ENCODE measurements at places on chromosomes 2 and 18. TPM values are rescaled to one million over a fixed set of nuclear protein-coding genes. Genes with fewer than 3 reads are reported as not detected.

GRCh38 chr2:50374117-50374516 is 657.8 kb downstream of the NRXN1 start:
- DNase-seq = no peak

- no peak for DNase-seq
These were observed 67.7 kb downstream of the ARHGAP28 start for GRCh38 chr18:6797171-6797570.

The CYP26B1 gene
- 1.2 TPM for total RNA-seq

GRCh38 chr18:44526705-44527415 is 153.8 kb upstream of the SETBP1 start:
- DNase-seq = no peak

The GREB1L gene
- total RNA-seq = not detected

DNA sequence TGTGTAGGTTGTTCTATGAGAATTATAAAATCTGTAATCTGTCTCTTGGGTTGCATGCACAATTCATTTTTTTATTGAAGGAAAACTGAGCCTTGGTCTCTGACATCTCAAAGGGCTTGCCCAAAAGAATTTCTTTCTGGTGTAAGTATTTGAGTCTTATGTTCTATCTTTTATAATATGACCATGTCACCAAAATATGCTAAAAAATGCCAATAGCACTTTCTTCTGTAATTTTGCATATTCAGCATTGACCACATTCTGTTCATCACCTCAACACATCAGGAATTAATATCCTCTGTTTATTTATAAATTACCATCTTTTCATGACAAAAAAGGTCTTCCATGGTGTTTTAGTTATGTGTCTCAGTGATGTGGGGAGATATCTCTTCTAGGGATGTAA is 268.7 kb upstream of the TCF4 start:
- no peak for DNase-seq

The GALNT5 gene
- 8.5 TPM for total RNA-seq

GRCh38 chr2:237955640-237956401 is 11.0 kb upstream of the UBE2F start:
- no peak for DNase-seq

The DNAJC5G gene
- total RNA-seq = not detected

The PAIP2B gene
- 11.6 TPM for total RNA-seq

The SERPINB7 gene
- 0.21 TPM for total RNA-seq

The EMILIN2 gene
- 11.1 TPM for total RNA-seq

DNA sequence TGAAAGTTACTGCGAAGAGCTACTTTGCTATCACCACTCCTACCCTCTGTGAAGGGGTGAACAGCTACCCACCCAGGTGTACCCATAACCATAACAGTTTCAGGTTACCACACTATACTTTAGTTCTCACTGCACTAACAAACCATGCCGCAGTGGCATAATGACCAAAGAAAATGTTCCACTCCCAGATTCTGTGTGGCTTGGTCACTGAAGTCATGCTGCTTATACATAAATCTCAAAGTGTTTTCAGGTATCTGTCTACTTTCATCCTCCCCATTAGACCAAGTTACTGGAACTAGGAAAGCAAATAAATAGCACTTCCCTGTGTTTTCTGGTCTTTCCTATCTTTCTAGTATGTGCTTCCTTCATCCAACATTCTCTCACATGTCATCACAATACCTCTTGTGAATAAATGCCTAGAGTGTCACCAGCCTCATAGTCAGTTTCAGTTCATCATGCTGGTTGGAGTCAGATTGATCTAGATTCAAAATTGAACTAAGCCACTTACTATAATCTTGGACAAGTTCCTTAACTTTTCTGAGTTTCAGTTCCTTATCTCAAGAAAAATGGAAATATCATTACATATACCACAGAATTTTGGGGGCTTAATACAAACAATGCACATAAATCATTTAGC is 293.6 kb downstream of the FSIP2 start:
- no peak for DNase-seq

DNA sequence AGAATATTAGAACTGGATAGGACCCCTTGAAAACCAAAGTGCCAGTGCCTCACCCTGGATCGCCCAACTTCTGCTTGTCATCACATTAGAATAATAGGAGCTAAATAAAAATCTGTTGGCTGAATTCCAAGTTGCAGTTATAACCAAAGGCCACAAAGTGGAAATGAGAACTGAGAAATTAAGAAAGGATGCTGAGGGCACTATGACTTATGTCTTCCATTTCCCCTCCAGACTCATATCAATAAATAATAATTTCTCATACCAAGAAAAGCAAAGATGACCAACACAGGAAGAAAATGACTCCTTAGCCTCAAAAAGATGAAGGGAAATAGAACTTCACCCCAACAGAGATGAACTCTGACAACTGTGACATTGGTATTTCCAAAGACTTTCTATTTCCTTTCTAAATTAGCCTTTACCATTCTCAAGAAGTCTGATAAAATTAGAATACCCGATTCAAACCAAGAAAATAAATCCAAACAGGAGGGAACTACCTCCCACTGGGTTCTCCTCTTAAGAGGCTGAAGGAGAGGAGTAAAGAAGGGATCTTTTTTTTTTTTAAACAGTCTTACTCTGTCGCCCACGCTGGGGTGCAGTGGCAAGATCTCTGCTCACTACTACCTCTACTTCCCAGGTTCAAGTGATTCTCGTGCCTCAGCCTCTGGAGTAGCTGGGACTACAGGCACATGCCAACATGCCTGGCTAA is 46.5 kb upstream of the EPG5 start:
- DNase-seq = no peak

- no peak for DNase-seq
These were observed 270.7 kb downstream of the HAUS1 start for GRCh38 chr18:46374850-46375249.

GRCh38 chr18:74546751-74547530 is 12.6 kb downstream of the CNDP1 start:
- DNase-seq = no peak

DNA sequence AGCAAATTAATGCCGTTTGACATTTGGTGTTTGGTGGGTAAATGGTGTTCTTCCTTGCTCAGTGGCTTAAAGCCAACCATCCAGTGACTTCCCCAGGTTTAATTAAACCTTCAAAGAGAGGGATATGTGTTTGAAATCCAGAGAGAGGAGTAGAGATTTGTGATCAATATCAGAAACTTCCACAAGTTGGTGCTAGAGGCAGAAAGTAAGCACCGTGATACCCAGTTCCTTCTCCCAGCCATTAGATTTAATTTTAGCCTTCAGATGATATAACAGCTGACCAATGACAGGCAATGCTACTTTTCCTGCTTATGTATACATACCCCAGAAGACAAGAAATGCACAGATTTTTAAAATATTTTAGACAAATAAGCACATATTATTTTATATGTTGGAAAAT is 398.5 kb downstream of the CDH2 start:
- DNase-seq = no peak

The FAHD2A gene
- 18.1 TPM for total RNA-seq

- DNase-seq = no peak
These were observed 178.8 kb upstream of the GLI2 start for GRCh38 chr2:120556911-120557310.

The SP140 gene
- total RNA-seq = 0.92 TPM

DNA sequence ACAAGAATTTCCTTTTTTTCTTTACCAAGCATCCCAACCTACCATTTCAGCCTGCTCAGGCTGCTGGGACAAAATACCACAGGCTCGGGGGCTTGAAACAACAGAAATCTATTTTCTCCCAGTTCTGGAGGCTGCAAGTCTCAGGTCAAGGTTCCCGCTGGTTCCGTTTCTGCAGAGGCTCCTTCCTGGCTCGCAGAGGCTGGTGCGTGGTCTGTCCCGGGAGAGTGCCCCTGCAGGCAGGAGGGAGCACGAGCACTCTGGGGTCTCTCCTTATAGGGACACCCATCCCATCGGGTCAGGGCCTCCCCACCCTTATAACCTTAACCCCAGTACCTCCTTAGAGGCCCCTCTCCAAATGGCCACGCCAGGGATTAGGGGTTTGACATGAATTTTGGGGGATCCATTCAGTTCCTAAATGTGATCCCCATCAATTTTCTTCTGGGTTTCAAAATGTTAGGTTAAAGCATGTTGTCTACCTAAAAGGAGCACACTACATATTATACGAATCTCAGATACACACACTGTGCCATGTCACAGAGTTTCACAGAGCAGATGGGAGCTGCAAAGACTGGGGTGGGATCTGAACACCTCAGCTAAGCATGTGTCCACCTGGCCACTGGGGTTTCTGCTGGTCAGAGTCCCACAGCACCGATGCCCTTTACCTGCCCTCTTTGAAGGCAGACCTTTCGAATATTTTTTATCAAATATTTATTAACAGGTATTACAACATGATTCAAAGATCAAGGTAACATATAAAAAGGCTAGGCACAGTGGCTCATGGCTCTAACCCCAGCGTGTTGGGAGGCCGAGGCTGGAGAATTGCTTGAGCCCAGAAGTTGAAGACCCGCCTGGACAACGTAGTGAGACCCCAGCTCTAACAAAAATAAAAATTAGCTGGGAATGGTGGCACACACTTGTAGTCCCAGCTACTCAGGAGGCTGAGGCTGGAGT is 17.6 kb upstream of the ADI1 start:
- no peak for DNase-seq

- no peak for DNase-seq
These were observed 45.3 kb upstream of the HS6ST1 start for GRCh38 chr2:128363934-128364361.

- DNase-seq = no peak
These were observed 201.2 kb downstream of the CCDC178 start for GRCh38 chr18:33239298-33239697.

GRCh38 chr2:35708411-35708923 is 647.1 kb upstream of the CRIM1 start:
- DNase-seq = no peak

The IL36A gene
- total RNA-seq = 164 TPM

DNA sequence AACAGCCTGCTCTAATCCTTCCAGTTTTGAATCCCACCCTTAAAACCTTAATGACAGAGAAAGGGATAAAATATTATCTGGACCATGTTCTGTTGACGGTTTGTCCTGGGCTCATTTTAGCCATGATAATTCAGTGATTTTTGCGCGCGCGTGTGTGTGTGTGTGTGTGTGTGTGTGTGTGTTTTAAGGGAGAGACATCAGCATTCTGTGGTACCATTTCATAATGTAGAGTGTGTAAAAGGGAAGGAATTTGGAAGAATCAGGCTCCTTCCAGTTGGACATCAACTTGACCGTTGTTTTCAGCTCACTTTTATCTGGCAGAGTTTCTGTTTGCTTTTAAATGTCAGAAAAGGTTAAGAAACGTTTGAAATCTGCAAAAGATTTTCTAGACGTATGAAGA is 535.5 kb downstream of the TNS1 start:
- DNase-seq = no peak

- DNase-seq = no peak
These were observed 253.3 kb upstream of the OSR1 start for GRCh38 chr2:19611491-19612332.

DNA sequence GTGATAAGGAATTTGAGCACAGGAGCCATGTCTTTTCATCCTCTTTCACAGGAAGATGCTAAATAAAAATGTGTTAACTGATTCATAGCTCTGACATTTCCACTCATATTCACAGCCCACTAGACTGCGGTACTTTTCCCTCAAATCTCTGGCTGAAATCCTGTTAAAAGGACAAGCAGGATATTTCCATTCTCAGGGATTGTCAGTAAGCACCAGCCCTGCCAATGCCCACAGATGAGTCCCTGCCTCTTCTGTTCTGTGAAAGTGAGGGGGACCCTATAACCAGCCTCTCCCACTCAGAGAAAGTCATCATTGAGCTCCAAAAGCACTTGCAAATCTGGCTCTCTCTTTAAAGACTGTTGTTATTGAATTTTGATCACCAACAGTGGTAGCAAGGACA is 440.5 kb downstream of the SETBP1 start:
- no peak for DNase-seq

- no peak for DNase-seq
These were observed 17.7 kb upstream of the HNRNPLL start for GRCh38 chr2:38620282-38620977.

- no peak for DNase-seq
These were observed 359.3 kb downstream of the RIT2 start for GRCh38 chr18:42756214-42756613.

DNA sequence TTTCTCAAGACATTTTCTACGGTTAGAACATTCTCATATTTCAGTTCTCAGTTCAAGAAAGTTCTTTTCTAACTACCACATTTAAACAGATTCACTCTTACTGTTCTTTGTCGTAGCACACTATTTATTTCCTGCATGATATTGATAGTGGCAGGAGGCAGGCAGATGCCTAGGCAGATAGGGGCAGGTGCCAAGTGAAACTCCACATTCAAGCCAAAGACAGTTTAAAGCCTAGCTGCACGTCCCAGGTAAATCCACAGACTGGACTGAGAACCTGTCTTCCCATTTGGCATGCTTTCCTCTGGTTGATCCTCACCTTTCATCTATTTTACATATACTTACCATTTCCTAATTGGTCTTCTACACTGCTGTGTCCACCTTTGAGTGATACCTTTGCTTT is 359.3 kb downstream of the TMX3 start:
- no peak for DNase-seq

GRCh38 chr18:7616661-7617060 is 49.5 kb downstream of the PTPRM start:
- DNase-seq = no peak

DNA sequence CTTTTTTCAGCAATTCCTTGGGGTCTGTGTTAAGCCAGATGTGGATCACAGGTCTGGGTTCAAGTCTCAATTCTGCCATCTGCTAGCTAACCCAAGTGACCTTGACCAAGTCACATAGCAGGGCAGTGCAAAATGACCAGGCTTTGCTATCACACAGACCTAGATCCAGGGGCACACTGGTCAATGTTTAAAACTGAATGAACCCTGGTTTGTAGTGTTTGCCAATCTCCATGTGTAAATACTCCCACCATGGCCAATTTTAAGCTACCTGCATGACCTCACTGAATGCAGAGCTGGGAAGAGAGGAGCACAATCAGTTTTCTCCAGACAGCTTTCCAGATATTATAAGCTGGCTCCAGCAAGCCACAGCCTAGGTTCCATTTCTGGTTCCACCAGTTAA is 142.9 kb downstream of the CHST9 start:
- no peak for DNase-seq

- DNase-seq = no peak
These were observed 225.9 kb downstream of the C1D start for GRCh38 chr2:67836866-67837265.

GRCh38 chr18:12327510-12328178 is 19.6 kb downstream of the TUBB6 start:
- no peak for DNase-seq

DNA sequence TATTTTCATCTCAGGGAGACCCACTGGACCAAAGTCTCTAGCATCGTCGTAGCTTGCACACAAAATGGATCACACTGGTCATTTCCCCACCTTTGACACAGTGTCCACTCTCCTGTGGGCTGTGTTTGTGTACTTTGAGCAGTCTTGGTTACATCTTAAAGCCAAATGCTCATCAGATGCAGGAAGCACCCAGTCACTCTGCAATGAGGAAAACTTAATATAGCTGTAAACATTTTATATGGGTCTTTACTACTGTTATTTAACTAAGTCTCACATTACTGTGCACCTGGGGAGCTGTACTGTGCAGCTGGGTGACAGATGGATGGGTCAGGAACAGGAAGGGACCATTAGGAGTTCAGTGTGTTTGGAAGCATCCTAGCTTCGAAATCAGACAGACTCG is 109.0 kb upstream of the CXCR4 start:
- no peak for DNase-seq

GRCh38 chr2:128606837-128607236 is 288.2 kb upstream of the HS6ST1 start:
- no peak for DNase-seq

The ALPG gene
- not detected for total RNA-seq

Data from esophagus squamous epithelium (tissue), 5 donors.